ENCODE measurements at places on chromosomes 12 and 14.

- DNase-seq, result no peak
Observed at GRCh38 chr14:25887251-25887878, 710.5 kb downstream of the NOVA1 start.

DNA sequence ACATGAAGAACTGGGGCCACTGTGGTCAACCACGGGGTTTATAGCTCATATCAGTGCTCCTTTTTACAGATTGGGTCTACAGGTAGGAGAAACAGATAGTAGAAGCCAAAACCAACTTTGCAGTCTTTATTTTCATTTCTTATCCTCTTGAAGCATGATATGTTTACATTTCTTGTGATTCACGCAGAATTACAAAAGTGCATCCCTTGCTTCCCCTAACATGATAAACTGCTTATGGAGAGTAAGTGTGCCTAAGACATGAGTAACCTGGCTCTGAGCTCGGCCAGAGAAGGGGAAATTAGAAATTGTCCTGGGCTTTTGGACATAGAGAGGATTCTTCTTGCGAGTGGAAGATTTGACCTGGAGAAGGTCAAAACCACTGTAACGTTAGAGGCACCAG is 18.4 kb downstream of the PWP1 start:
- DNase-seq, result no peak

- DNase-seq, result no peak
Observed at GRCh38 chr12:94265966-94266745, 117.8 kb downstream of the PLXNC1 start.

DNA sequence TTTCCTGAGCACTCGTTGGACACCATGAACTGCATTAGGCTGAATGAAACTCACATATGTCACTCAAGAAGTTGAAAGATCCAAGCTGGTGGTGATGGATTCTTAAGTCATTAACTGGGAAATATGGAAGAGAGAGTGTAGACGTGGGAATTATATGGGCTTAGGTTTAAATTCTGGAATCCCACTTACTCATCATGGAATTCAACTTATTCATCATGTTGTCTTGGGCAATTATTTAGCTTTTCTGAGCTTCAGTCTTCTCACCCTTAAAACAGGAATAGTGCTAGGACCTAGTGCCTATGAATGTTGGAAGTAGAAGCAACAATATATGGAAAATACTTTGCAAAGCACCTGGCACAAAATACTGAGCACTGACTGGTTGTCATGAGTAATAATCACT is 292.4 kb upstream of the TBX3 start:
- DNase-seq, result no peak

- no peak for DNase-seq
Observed at GRCh38 chr12:106205208-106206069, 42.4 kb downstream of the CKAP4 start.

All from GM12864 (cell line).